ENCODE measurements at places on chromosomes 7 and 10.

- no peak for DNase-seq
These were observed 38.4 kb downstream of the NET1 start for GRCh38 chr10:5450605-5451384.

DNA sequence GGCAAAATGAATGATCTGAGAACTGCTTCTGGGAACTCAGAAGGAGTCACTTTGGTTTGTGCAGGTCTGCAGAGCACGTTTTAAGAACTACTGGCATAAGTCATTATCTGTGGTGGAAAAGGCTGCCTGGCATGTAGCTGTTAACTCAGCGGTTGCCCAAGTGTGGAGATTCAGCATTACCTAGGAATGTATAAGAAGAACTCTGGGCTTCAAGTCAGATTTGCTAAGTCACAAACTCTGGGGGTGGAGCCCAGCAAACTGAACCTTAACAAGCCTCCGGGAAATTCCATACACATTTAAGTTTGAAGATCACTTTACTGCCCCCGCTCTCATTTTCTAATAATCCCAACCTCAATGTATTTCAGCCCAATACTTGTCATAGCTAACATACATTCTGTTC lies 31.1 kb downstream of the PLXDC2 start:
- DNase-seq, result no peak

GRCh38 chr7:86937363-86937878 lies 122.0 kb downstream of the ELAPOR2 start:
- no peak for DNase-seq

DNA sequence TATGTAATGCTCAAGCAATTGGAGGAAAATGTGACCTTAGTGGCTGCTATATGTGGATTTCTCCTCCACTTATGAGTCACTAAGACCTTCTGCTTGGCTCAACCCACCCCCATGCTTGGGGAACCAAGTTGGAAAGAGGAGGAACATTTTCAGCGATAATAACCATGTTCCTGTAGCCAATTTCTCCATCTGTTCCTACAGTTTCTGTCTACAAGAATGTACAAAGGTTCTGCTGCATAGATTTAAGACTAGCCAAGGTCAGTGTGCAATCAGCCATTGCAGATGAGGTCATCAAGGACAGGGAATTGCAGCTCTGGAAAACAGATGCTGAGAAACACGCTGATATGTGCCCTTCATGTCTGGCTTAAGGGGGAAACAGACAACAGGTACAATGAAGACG lies 5.6 kb upstream of the NRCAM start:
- no peak for DNase-seq

- DNase-seq, result no peak
These were observed 25.8 kb downstream of the DOCK1 start for GRCh38 chr10:126930883-126931503.

- DNase-seq, result no peak
These were observed 110.2 kb downstream of the PTEN start for GRCh38 chr10:87973635-87974034.

DNA sequence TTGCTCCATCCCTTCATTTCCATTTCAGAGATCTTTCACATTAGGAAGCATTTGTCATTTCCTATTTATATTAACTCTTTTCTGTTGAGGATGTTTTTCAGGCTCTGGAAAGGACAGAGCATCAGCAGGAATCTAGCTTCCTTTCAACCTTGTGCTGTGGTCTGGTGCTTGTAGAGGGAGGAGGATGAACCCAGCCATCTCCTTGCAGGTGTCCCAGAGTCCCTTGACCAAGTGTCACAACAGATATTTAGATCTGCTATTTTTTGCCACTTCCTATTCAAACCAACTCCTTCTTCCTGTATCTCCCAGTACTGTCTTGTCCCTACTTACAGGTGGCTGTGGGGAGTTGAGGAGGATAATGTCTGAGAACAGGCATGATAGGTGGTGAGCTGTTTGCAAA lies 742.8 kb downstream of the GRID1 start:
- DNase-seq, result no peak

- no peak for DNase-seq
These were observed 194.8 kb downstream of the CFTR start for GRCh38 chr7:117674617-117675016.

DNA sequence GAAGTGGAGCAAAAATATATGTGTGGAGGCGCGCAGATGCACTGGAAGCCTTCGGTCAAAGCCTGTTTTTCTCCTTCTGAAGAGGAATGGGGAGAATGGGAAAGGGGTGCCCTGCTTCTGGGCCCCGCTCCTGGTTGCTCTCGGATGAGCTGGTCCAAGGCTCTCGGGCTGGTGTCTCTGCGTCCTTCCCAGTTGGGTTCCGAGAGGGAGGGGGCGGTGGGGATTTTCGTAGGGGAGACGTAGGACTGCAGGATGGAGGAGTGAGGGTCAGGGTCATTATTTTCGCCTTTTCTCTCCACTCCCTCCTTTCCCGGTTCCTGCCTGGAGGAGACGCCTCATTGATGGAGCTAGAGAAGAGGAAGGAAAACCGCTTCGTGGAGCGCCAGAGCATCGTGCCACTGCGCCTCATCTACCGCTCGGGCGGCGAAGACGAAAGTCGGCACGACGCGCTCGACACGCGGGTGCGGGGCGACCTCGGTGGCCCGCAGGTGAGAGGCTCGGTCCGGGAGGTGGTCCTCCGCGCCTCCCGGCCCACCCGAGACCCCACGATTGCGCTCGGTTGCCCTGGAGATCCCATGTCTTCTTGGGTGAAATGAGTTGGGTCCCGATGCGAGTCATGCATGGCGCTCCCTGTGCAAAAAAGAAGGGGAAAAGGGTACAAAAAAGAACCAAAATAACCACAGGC lies 790 bp downstream of the ADAM22 start:
- no peak for DNase-seq

DNA sequence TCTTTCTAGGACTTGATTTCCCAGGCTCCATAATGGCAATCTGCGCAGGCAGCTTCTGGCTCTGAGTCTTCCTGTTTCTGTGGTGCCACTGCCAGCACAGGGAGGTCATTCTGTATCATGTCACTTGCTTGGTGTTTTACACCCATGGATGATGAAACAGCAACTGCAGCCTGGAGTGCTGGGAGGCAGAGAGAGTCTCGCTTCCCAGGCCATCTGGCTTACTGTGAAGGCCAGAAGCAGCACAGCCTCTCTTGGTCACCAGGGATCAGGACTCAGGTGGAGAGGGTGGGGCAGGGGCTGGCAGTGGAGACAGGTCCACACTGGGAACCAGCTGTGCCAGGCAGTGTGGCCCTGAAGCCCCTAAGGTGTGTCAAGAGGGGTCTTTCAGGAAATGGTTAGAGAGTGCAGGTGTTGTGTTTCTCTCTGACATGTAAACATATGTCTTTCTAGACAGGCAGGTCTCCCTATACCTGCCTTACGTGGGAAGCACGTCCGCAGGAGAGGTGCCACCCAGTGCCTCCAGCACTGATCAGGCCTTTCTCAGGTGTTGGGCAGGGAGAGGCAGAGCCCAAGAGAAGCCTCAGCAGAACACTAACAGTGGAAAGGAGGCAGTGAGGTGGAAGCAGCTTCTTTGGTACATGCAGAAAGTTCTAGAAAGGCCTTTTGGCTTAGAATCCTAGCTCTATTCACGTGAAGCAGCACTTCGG lies 71.4 kb downstream of the INSIG1 start:
- no peak for DNase-seq

GRCh38 chr10:23417254-23417653 lies 21.6 kb upstream of the OTUD1 start:
- no peak for DNase-seq

DNA sequence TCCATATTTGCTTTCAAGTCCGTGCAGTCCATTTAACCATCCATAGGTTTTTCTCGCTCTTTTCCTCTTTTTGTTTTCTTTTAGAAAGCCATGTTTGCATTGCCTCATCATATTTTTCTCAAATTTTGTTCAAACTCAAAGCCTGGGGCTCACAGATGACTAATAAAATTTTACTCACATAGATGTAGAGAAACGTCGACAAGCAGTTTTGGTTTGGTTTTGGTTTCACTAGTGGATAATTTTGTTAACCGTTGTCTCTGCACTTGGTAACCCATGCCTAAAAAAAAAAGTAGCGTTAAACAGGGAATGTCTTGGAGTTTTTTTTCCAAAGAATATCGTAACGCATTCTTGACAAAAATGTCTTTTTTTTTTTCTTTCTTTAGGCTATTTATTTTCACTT lies 344.2 kb upstream of the GALNT17 start:
- no peak for DNase-seq

GRCh38 chr7:68623030-68623429 lies 975.2 kb upstream of the AUTS2 start:
- no peak for DNase-seq
